ENCODE measurements at places on chromosomes 3 and 15.

DNA sequence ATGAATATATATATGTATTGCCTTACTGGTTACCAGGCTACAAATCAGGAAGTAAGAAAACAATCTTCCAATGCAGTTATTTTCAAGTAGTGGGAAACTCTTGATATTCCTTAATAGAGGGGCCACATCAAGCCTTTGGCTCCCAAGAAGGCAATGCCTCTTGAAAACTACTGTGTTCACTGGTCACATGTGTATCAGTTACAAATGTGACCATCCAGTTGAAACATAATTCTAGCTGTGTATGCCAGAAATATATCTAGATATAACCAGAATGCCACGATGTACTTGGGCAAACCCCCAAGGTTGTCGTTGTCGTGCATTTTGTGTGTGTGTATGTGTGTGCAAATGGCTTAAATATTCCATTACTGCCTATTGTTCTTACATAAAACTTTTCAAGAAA lies 200.8 kb downstream of the SUCLG2 start:
- no peak for DNase-seq

DNA sequence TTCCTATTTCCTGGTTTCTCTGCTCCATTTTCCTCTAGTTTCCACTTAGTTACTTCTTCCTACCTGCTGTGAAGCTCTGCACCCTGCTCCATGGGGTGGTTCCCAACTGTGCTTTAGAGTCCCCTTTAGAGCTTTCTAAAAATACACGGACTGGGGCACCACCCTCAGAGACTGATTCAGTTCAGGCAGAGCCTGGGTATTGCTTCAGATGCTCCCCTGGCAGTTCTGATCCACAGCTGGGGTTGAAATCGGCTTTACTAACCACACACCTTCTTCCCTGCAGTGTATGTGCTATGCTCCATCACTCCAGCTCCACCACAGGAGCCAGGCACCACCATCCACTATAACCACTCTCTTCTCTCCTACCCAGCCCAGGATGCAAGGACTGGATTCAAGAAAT lies 12.6 kb downstream of the ANP32A start:
- DNase-seq: no peak

GRCh38 chr3:46867550-46867898 lies 4.3 kb upstream of the MYL3 start:
- DNase-seq: no peak

GRCh38 chr3:49173116-49173791 lies 1.9 kb downstream of the KLHDC8B start:
- no peak for DNase-seq

DNA sequence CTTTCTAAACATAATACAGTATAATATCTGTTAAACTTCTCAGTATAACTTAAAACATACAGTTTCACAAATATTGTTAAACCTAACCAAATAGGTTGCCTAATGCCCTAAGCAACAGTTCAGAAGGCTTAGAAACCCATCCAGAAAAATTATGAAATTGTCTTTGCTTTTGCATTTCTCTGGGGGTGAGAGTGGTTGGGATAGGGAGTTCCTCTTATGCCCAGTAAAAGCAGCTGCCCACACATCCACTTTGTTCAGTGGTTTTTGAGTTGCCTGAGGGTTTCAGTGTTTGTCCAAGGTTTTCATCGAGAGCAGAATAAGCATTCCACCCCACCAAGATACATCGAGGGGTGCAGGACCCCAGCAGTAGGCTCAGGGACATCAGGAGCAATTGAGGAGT lies 179.4 kb downstream of the CDIN1 start:
- no peak for DNase-seq

GRCh38 chr15:45185903-45186770 lies 1.6 kb downstream of the SHF start:
- no peak for DNase-seq

- no peak for DNase-seq
These were observed 126.2 kb downstream of the TPRG1 start for GRCh38 chr3:189297932-189298331.

- DNase-seq: no peak
These were observed 62.3 kb downstream of the MCTP2 start for GRCh38 chr15:94293411-94294402.

GRCh38 chr15:91055548-91056331 lies 33.3 kb upstream of the VPS33B start:
- peak; percentile 11 for DNase-seq

DNA sequence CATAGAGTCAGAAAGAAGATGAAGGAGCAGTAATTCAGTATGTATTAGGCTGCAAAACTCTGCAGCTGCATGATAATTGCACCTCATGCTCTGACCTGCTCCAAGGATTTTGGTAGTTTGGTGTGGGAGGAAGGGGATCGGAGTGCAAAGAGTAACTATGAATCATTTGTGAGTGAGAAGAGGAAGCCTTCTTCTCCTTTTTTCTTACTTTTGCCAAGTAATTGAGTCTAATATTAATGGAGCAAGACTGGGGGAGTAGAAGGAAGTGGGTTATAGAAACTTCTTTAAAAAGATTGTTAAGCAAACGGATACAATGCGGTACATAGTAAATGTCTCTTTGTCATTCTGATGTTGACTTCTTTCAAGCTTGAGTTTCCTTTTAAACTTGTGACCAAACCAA lies 276.5 kb downstream of the EDEM1 start:
- DNase-seq: no peak

DNA sequence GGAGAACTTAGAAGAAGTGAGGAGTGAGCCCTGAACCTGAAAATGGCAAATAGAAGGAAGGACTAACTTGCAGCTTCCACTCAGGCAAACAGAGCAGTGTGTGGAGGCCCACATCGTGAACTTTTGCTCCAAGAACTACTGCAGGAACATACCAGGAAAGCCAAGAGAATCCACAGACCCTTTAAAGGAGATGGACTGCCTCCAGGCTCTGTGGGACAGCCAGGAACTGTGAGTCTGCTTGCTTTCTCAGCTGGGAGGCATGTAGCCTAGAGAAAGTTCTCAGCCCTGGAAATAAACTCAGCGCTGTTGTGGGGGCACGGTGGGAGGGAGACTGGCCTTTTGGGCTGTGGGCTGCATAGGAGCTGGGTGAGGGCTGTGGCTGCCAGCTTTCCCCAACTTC lies 93.0 kb downstream of the SNRK start:
- DNase-seq: no peak

GRCh38 chr3:190983875-190984274 lies 121.4 kb upstream of the GMNC start:
- DNase-seq: no peak

- DNase-seq: peak; percentile 61
These were observed 103.7 kb downstream of the FRMD4B start for GRCh38 chr3:69282181-69282580.

- DNase-seq: no peak
These were observed 24.7 kb downstream of the CPN2 start for GRCh38 chr3:194326192-194326967.

DNA sequence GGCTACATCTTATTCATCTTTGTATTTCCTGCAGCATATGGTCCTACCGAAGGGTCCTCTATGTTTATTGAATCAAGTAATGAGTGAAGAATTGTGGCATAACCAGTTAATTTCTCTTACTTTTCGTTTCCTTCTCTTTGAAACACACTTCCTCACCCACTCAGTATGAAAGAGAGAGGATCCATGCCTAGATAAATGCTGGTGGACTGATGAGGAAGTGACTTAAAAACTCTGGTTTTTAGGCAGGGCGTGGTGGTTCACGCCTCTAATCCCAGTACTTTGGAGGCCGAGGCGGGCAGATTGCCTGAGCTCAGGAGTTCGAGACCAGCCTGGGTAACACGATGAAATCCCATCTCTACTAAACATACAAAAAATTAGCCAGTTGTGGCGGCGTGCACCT lies 2.2 kb upstream of the MB21D2 start:
- no peak for DNase-seq

DNA sequence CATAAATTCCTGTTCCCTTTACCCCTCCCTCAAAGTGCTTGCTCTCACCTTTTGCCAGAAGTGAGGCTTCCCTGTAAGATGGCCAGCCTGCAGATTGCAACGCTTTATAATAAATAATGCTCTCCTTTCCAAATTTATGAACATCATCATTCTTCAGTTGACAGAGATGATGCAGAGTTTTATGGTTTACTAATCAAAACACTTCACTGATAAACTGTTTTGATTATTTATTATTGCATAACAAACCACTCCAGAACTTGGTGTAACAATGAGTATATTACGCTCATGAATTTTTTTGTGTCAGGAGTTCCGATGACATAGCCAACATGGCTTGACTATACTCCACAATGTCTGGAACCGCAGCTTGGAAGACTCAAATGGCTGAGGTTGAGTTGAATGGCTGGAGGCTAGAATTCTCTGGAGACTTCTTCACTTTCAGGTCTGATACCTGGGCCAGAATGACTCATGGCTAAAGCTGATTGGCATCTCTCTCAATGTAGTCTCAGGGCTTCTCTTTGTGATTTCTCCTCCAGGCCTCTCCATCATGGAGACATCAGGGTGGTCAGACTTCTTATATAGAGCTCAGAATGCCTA lies 27.3 kb upstream of the TGFBR2 start:
- DNase-seq: no peak

DNA sequence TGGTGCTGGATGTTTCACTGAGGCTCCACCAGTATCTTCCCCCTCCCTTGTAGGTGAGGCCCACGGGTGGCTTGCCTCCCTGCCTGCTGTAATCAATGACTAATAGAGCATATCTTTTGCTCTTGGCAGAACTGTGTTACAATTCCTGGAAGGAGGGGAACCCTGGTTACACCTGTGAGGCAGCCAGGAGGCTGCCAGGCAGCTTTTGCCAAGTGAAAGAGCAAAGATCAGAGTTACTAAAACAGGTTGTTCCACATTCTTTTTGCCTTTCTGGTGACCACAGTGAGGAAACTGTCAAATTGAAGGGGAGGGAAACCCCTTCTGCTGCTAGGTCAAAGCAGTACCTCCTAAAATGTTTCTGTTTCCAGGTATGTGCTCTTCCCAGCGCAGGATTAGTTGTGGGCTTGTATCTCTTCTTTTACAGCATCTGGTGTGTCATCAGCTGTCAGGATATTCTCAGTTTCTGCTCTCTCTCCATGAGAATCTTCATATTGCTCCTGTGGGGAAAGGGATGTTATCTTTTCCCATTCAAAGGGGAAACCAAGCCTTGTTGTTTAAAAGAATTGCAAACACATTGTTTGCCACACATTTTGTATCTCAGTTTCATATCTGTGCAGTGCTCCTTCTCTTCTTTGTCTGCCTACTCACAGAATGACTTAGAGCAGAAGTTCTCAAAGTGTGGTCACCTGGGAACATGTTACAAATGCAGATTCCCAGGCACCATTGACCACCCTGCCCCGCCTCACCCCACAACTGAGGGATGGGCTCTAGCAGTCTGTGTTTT lies 137.4 kb upstream of the UMPS start:
- no peak for DNase-seq

DNA sequence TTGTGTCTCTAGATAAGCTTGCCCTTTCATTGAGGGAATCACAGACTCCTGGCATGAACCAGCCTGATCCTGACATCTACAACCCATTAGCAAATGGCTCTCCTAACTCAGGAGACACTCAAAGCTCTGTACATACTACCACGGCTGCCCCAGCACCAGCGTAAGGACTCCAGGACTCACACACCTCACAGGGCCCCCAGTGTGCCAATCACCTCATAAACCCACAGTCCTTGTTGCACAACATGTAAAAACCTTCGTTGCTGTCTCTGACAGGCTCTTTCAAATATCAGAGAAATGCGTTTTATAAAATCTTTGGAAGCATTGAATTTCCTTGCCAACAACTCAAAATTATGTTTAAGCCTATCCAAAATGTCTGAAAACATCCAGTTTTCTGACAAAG lies 7.3 kb downstream of the FYCO1 start:
- DNase-seq: no peak

- no peak for DNase-seq
These were observed 10.2 kb downstream of the ZIC4 start for GRCh38 chr3:147395899-147396711.

Data from stimulated activated CD4-positive, alpha-beta T cell treated with anti-CD3 and anti-CD28 coated beads, Interleukin-4, amount 100 ng/mL, for 4 hours (primary cell).